ENCODE measurements at places on chromosomes 6 and 20.

GRCh38 chr6:32637219-32637880, at the start of gene HLA-DQA1:
Gene HLA-DQA1 (plus strand): TSS chr6:32637406. CDS start chr6:32637459, 53 bp downstream.
- DNase-seq, result no peak

- no peak for DNase-seq
Measured at GRCh38 chr6:28980137-28980851, 24.8 kb downstream of the ZNF311 start.

DNA sequence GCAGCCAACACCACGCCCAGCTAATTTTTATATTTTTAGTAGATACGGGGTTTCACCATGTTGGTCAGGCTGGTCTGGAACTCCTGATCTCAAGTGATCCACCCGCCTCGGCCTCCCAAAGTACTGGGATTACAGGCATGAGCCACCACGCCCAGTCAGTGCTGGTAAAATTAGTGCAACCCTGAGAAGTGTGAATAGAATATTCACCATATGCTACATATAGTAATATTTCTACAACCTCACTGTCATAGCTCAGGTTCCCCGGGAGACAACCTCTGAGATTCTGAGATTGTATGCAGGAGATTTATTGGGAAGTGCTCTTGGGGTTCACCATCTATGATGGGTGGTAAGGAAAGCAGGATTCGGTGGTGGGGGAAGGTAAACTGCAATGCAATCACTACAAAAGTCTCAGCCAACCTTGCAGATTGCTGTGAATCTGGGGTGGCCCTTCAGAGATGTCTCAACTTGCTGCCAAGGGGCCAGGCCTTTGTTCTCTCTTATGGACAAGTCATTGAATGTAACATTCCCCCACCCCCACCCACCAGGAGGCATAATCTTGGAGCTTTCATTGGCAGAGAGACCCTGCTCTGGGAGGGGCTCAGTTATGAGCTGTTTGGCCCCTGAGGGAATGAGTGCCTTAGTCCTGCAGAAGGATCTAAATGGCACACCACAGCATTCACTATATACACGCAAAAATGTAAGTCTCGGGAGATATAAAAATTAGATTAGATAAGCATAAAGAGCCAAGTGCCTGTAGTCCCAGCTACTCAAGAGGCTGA, 34.0 kb upstream of the SEC63 start:
- no peak for DNase-seq

DNA sequence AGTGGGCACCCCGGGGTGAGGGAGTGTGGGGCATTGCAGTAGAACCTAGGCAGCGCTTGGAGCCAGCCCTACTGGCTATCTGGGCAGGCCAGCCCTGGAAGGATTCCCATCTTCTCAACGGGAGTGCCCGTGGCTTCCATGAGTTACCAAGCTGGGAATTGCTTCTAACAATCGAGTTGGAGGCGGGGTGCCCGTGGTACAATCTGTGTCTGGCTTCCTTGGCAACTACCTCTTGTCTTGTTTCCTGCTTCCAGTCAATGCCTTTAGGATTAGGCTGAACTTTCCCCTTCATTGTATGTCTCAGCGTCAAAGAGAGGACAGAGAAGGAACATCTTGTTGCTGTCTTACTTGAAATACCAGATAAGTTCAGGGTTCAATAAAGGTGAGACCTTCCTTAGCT, 33.3 kb downstream of the PPP1R14C start:
- no peak for DNase-seq

GRCh38 chr6:29757701-29758293, 34.6 kb downstream of the HLA-F start:
- no peak for DNase-seq

- no peak for DNase-seq
Measured at GRCh38 chr6:69012211-69012610, 377.1 kb downstream of the ADGRB3 start.

GRCh38 chr6:96613291-96613999, 50.5 kb downstream of the FHL5 start:
- no peak for DNase-seq
